GM12864 (cell line): ENCODE measurements at places on chromosomes 7 and 10.

DNA sequence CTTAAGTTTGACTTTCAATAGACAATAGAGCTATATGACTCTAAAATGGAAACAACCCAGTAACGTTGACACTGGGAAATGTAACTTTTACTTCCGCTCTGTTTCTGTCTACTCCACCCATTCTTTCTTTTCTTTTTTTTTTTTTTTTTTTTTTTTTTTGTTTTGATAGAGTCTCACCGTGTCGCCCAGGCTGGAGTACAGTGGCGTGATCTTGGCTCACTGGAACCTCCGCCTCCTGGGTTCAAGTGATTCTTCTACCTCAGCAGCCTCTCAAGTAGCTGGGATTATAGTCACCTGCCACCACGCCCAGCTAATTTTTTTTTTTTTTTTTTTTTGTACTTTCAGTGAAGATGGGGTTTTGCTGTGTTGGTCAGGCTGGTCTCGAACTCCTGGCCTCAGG is 13.9 kb downstream of the PRSS2 start:
- DNase-seq, result no peak

DNA sequence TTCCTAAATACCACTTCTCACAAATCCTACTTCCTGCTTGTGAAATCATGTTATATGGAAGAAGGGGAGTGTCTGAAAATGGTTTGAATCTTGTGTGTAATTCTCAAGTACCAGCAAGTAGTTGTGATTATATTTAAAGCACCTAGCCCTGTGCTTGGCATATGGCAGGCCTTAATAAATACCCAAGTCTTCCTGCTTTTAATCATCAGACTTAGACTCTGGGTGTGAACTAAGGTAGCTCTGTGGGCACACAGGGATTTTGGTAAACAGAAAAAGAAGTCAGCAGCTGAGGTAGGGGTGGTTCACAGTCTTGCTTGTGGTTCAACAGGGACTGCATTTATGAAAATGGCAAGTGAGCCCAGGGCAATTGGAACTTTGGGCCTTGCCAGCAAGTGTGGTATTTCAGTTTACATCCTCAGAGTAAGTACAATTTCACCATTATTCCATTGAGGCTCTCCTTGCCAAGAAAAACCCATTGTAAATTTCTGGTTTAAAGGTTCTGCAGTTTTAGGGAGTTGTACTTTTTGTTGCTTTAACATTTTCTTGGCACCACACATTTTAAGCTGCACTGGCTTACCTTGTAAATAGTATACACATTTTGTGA is 215.5 kb downstream of the AUTS2 start:
- DNase-seq, result no peak

DNA sequence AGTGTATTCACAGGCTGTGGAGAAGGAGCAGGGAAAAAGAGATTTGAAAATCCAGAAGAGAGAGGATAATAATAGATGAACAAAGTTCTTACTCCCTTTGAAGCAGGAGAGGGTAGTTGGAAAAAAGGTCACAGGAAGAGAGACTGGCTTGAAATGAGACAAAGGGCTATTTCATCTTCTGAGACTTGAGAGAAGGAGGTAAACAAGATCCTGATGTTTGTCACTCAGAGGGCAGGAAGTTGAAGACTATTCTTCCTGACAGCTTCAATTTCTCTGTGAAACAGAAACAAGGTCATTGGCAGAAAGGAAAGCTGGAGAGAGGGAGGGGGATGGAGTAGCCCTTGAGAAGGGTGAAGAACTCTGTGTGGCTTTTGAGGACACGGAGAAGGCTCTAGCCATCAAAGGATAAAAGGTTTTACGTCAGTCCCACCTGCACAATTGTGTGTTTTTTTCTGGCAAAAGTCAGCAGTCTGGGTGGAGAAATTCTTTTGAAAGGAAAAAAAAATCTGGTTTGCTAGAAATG is 216.1 kb upstream of the STEAP4 start:
- DNase-seq, result no peak

DNA sequence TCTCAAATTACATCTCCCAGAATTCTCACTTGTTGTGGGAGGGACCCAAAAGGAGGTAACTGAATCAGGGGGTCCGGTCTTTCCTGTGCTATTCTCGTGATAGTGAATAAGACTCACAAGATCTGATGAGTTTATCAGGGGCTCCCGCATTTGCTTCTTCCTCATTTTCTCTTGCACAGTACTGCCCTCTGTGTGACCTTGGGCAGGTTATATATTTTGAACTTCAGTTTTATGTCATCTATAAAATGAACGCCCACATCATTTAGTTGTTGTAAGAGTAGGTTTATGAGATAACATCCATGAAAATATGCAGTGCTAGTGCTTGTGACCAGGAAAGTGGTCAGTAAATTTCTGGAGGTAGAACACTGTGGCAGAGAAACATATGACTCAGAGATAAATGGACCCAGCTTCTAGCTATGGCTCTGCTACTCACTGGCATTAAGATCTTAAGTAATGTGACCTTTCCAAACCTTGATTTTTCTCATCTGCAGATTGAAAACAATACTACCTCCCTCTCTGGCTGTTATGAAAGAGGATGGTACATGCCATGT is 44.3 kb downstream of the SCRN1 start:
- no peak for DNase-seq

DNA sequence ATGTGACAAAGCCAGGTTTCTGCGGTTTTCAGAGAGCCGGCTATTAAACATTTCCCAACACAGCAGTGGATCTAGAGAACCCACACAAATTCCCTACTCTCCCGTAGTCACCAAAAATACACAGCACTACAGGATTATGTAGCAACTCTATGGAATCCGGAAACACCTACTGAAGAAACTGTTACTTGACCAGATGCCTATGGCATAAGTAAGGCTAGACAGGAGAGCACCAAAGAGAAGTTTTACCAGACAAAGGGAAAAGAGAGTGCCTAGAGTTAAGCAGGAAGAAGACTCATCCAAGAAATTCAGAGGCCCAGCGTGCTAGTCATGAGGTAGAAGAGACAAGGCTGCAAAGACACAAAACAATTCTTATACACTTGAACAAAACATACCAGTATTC is 321.1 kb downstream of the PARD3 start:
- DNase-seq, result no peak

GRCh38 chr7:106568680-106569499 is 92.1 kb downstream of the CCDC71L start:
- no peak for DNase-seq
